Left cardiac atrium (tissue), 4 donors: ENCODE measurements at places on chromosomes 12 and 14. TPM values are rescaled to one million over a fixed set of nuclear protein-coding genes. Genes with fewer than 3 reads are reported as not detected.

- no peak for DNase-seq
These were observed 423.6 kb downstream of the BTG1 start for GRCh38 chr12:91722072-91722471.

- DNase-seq, result no peak
These were observed 290.9 kb downstream of the BTG1 start for GRCh38 chr12:91854725-91855124.

GRCh38 chr12:70724444-70724843 lies 87.2 kb upstream of the PTPRB start:
- DNase-seq, result no peak

- no peak for DNase-seq
These were observed 60.6 kb downstream of the FBXL14 start for GRCh38 chr12:1533602-1534304.

- DNase-seq, result no peak
These were observed 367.0 kb upstream of the ATP2B1 start for GRCh38 chr12:90075685-90076084.

DNA sequence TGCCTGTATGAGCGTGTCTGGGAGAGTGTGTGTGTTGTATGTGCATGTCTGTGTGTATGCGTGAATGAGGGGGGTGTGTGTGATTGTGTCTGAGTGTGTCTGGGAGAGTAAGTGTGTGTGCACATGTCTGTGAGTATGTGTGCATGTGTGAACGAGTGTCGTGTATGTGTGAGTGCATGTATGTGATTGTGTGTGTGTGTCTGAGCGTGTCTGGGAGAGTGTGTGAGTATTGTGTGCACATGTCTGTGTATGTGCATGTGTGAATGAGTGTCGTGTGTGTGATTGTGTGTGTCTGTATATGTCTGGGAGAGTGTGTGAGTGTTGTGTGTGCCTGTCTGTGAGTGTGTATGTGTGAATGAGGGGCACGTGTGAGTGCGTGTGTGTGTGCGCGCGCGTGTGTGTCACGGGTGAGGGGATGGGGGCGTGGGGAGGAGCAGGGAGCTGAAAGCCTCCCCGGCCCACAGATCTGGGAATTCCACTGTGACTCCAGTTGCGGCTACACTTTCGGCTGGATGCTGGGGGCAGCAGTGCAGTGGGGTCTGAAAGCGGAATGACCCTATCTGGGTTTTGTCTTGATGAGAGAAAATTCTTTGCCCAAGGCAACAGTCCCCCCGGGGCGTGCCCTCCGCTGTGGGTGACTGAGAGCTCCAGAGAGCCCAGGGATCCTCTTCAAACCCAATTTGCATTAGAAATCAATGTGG lies 138.1 kb upstream of the MED13L start:
- DNase-seq, result no peak

DNA sequence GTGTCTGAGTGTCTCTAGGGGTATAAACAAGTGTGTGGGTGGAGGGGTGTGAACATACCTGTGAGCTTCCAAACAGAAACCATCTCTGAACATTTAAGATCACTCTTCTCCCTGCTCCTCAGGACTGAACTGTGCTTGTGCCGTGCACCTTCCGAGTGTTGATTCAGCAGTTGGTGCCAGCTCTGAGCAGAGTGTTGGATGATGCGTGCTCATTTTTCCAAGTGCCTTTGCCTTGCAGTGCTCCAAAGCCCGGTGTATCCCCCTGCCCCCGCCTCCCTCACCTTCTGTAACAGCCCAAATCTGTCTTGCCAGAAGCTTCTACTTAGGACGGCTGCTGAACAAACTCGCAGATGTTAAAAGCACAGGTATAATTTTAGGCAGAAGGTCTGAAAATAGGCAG lies 4.4 kb downstream of the WSCD2 start:
- DNase-seq, result peak; percentile 34

GRCh38 chr14:105334383-105335230 lies 20.1 kb downstream of the PACS2 start:
- peak; percentile 9 for DNase-seq

- DNase-seq, result no peak
These were observed 693.0 kb downstream of the NRXN3 start for GRCh38 chr14:78863143-78863542.

GRCh38 chr12:47065546-47065945 lies 13.9 kb upstream of the PCED1B start:
- DNase-seq, result no peak

SRRM4 gene
- total RNA-seq, result 0.21 TPM

HPD gene
- 1.8 TPM for total RNA-seq

LRP1-AS gene
- not detected for total RNA-seq

LARP4 gene
- total RNA-seq, result 79.8 TPM

SAMD15 gene
- total RNA-seq, result 0.52 TPM

GYS2 gene
- total RNA-seq, result not detected
